ENCODE measurements at places on chromosomes 16 and 17.

DNA sequence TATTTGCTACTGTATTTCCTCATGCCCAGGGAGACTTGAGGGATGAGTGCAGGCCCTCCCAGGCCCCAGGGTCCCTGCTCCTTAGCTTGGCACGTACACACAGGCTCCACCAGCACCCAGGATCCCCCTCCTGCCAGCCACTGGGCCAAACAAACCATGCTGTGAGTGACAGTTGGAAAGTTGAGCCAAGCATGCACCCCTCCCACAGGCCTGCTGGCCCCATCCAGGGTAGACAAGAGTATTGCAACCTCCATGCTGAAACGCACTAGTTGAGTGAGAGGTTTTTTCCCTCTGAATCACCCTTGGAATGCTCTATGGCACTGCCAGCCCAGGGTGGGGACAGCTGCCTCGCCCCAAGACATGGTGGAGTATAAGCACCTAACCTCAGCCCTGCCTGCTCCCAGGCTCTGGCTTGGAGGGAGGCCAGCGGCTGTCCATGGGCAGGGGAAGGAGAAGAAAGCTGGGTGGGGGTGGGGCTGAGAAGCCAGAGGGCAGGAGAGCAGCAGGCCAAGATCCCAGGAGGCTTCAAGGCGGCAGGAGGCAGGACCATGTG is 49.6 kb downstream of the PITPNM3 start:
- DNase-seq, result no peak

GRCh38 chr16:47132308-47132707 is 11.4 kb downstream of the NETO2 start:
- DNase-seq, result no peak

DNA sequence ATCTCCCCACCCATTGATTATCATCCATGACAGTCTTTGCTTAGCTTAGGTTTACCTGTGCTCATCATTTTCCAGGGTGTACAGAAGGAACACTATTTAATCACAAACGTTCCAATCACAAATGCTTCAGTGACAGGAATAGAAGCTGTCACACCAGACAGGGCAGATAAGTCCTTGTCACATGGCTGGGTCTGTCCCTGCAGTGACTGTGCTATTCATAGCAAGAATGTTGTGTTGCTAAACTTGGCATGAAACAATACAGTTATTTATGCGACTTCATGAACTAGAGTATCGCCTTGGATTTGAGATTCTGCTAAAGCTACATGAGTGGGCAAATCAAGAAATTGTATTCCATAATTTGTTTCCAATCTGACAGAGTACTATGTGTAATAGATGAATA is 108.4 kb downstream of the CDH13 start:
- DNase-seq, result no peak

GRCh38 chr17:75632863-75633485 is at the start of gene SMIM5:
TSS of gene SMIM5 (plus strand) at chr17:75633434. CDS start at chr17:75640202, 6,768 bp downstream.
- peak; percentile 35 for DNase-seq

DNA sequence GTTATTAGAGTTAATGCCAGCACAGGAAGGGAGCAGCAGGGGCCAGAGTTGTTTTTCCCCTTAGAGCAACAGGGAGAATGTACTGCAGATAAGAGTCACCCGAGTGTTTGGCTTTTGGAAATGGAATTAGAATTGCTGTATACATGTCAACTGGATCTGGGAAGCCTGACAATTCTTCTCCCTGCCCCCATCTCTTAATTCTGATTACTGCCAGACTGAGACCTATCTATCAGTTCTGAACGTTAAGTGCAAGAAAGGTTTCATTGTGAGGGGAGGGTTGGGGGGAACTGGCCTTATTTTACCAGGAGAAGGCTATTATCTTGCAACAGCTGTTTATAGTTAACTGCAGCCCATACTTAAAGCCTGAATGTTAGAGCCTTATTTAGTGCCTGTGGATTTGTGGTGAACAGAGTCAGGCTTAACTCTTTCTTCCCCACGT is 424.5 kb upstream of the CDH11 start:
- no peak for DNase-seq

- no peak for DNase-seq
Observed at GRCh38 chr17:82983510-82984248, 95.7 kb upstream of the METRNL start.

DNA sequence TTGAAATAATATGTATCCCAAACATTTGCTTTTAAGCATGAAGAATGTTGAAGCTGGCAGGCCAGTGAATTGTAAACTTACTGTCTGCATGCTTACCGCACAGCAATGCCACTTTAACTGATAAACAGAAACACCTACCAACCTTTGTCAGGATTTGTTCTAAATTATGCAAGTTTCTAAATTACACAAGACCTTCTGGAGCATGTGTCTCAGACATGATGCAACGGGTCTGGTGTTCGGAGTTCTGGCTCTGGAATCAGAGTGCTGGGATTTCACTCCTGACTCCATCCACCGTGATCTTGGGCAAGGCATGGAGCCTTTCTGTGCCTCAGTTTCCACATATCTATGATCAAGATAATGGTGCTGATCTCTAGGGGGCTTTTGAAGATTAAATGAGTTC is 111.2 kb downstream of the CCT6B start:
- no peak for DNase-seq

GRCh38 chr16:86396901-86397311 is 113.4 kb upstream of the FOXF1 start:
- DNase-seq, result no peak

GRCh38 chr17:49647256-49647585 is 30.7 kb downstream of the SPOP start:
- no peak for DNase-seq

- DNase-seq, result no peak
Observed at GRCh38 chr17:7262192-7262934, at the start of gene CLDN7. TSS of gene CLDN7 (minus strand) at chr17:7262478. CDS start at chr17:7262043, 435 bp downstream.

DNA sequence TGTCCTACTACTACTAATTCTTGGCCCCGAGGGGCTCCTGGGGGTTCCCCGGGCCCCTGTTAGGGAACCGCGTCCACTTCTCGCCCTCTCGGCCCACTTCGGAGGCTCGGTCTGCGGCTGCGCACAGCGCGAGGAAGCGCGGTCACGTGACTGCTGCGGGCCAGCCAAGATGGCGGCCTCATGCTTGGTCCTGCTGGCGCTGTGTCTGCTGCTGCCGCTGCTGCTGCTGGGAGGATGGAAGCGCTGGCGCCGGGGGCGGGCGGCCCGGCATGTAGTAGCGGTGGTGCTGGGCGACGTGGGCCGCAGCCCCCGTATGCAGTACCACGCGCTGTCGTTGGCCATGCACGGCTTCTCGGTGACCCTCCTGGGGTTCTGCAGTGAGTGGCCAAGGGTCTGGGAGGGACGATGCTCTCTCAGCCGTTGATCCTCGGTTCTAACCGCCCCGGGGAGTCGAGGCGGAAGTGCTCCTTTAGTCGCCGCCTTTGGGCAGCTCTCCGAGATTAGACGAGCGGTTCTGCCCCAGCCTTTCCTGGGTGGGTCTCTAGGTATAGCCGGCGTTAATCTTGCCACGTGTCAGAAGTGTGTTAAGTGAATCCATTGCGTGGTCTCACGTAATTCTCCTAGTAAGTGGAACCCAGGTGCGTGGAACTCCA is at the start of gene ALG1:
Gene ALG1, plus strand, starts transcription at position 163 of the 653 bp plus-strand sequence. Its CDS starts 7 bp downstream, at position 170.
- no peak for DNase-seq

- no peak for DNase-seq
Observed at GRCh38 chr16:77590707-77591106, 131.6 kb upstream of the NUDT7 start.

DNA sequence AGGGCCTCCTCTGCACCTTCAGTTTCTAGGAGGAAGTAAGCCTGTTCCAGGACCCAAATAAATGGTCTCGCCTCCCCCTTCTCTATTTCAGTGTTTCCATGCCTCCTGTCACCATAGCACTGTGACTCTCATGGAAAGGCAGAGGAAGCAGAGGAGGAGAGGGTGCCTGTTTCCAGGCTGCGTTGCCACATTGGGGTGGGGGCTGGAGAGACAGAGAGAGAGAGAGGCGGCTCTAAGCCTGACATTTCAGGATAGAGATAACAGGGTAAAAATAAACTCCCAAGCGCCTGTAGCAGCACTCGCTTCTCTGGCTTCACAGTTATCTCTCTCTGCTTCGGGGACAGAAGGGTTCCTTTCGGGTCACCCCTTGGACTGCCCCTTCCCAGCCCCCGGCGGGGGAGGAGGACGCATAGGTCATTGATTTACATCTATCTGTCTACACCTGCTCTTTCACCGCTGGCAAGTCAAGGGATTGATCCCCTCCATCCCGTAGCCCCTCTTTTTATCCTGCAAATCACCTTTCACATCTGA is 71.2 kb upstream of the MRTFB start:
- DNase-seq, result no peak

GRCh38 chr16:54240271-54241129 is 46.1 kb downstream of the IRX3 start:
- DNase-seq, result no peak

GRCh38 chr16:10637337-10638037 is 57.1 kb upstream of the EMP2 start:
- no peak for DNase-seq

DNA sequence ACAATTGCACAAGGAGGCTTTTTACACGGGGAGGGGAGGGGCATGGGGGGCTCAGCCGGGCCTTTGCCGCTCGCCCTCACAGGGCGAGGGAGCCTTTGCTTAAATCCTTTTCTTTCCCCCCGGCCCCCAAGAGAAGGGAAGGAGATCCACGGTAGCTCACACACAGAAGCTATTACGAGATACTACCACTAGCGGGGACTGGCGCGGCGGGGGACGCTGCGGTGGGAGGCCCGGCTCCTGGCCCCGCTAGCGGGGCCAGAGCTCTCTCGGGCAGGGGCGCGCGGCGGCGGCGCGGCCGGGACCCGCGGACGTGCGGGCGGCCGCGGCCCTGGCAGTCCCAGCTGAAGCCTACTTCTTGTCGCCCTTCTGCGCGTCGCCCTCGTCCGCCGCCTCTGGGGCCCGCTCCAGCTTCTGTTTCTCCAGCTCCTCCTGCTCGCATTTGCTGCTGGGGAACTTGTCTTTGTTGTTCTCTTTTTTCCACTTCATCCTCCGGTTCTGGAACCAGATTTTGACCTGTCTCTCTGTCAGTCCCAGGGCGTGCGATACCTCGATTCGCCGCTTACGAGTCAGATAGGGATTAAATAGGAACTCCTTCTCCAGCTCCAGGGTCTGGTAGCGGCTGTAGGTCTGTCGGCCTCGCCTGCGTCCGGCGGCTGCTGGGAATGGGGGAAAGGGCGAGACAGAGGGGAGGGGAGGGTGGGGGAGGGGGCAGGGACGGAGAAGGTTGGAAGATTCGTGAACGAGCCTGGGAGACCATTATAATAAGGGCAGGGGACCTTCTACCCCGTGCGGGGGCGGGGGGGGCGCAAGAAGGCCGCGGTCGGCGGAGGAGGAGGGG is 2.0 kb downstream of the HOXB8 start:
- DNase-seq, result no peak

GRCh38 chr17:78967782-78968362 is 11.9 kb downstream of the LGALS3BP start:
- DNase-seq, result no peak

GRCh38 chr16:65274566-65274965 is 152.7 kb upstream of the CDH11 start:
- DNase-seq, result no peak

- no peak for DNase-seq
Observed at GRCh38 chr17:64073771-64074703, 53.6 kb upstream of the ICAM2 start.

DNA sequence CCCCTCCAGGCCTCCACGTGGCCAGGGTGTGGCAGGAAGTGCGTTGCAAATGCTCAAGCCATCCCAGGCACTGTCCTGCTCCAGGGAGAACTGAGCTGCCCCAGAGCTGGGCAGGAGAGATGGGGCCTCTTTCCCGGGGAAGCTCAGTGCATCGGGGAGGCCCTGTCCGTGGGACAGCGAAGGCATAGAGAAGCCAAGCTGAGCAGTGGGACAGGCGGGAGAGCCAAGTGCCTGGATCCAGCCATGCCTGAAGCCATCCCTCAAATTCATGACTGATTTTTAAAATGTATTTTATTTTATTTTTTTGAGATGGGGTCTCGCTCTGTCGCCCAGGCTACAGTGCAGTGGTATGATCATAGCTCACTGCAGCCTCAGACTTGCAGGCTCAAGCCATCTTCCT is 25.4 kb upstream of the SSTR5 start:
- DNase-seq, result no peak

- no peak for DNase-seq
Observed at GRCh38 chr17:13107676-13108235, 89.9 kb upstream of the ELAC2 start.

GRCh38 chr17:17495536-17496188 is 533 bp downstream of the RASD1 start:
- DNase-seq, result no peak

- no peak for DNase-seq
Observed at GRCh38 chr16:69890114-69890891, 60.8 kb upstream of the CLEC18A start.

DNA sequence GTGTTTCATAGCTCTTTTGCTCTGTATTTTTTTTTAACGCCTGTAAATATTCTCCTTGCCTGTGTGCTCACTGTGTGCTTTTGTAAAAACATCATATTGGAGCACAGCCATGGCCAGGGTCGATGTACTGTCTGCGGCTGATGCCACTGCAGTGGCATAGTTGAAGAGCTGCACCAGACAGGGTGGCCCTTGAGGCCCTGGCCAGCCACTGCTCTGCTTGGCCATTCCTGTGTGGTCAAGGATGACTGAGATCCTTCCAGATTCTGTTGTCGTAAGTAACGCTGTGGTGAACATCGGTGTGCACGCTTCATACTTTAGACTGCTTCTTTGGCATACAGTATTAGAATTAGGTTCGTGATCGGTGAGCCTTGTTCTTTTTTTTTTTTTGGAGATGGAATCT is 14.6 kb downstream of the CRAMP1 start:
- DNase-seq, result no peak

DNA sequence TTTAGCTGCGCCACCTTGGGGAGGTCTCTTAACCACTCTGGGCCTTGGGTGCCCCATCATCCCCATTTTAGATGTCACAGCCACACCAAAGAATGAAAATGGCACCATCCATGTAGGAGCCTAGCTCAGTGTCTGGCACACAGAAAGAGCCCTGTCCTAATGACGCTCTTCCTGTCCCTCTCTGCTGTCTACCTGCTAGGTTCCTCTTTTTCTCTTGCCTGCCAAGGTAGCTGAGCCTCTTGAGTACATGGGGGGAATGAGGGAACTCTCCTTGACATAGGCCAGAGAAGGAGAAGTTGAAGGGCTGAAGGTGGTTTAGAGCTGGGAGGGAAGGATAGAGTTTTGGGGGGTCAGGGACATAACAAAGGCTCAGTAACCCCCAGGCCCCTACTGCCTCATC is 1.8 kb downstream of the RUNDC3A start:
- no peak for DNase-seq

- DNase-seq, result no peak
Observed at GRCh38 chr17:63716426-63716825, 16.5 kb upstream of the LIMD2 start.

- DNase-seq, result no peak
Observed at GRCh38 chr17:55681342-55681700, 41.3 kb downstream of the TMEM100 start.

- DNase-seq, result no peak
Observed at GRCh38 chr17:8632061-8632460, 1.5 kb upstream of the MYH10 start.

DNA sequence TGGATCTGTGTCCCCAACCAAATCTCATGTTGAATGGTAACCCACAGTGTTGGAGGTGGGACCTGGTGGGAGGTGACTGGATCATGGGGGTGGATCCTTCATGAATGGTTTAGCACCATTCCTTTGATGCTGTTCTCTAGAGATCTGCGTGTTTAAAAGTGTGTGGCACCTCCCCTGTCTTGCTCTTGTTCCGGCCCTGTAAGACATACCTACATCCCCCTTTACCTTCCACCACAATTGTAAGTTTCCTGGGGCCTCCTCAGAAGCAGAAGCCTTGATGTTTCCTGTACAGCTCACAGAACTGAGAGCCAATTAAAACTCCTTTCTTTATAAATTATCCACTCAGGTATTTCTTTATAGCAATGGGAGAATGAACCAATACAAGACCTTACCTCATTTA is 257.7 kb downstream of the XYLT1 start:
- no peak for DNase-seq

- DNase-seq, result no peak
Observed at GRCh38 chr17:13740686-13741085, 139.0 kb upstream of the HS3ST3A1 start.

Measured in Panc1 (cell line).